ENCODE measurements at places on chromosomes 7 and 10. TPM values are rescaled to one million over a fixed set of nuclear protein-coding genes. Genes with fewer than 3 reads are reported as not detected.

The GIMAP4 gene
- 12.5 TPM for total RNA-seq

DNA sequence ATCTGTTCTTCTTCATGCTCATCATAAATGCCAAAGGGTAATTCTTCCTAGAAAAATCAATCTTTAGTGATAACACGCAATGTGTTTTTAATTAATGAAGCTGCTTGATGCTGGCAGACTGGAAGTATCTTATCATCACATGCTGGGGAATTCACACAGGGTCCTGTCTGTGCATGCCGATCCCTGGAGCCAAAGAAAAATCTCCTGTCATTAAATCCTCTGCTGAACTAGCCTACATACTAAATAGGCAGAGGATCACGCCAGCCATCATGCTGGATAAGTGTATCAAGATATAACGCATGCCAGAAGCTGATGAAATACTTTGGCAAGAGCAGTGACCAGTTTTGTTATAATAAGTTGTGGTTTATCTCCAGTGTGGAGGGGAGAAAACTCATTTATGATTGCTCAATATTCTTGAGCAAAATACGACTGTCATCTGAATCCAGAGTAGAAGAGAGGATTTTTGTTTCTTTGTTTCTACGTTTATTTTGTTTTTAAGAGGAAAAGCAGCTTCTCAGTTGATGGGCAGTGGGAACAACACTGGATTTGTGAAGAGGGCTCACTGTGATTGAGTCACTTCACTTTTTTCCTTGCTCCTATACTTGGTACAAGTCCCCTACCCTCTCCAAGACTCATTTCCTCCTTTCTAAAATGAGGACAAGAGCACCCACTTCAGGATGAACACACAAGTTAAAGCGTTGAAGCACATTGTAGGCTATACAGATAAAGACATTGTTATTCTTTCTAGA is 649.1 kb downstream of the TNS3 start:
- no peak for DNase-seq

DNA sequence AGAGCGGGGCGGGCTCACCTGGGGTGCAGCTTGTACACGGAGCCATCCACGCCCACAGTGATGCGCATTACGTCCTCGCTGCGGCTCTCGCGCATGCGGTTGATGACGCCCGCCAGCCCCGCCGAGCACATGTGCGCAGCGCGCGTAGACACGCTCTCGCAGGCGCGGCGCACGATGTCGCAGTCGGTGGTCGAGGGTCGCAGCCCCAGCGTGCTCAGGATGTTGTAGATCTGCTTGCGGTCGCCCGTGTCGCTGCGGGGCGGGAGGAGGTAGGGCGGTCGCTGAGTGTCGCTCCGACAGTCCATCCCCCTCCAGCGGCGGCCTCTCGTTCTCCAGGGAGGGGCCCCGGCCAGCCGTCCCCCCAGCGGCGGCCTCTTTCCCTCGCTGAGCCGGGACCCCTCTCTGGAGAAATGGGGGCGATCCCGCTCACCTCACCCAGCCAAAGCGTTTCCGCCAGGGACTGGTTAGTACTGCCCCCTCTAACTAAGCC is 4.4 kb upstream of the MYL7 start:
- no peak for DNase-seq

The AGAP4 gene
- 5.6 TPM for total RNA-seq

The CALML3 gene
- total RNA-seq = 123 TPM

Data from suprapubic skin (tissue), 4 donors.